Midbrain (tissue), 1 donor: ENCODE measurements at places on chromosomes 1 and 21.

DNA sequence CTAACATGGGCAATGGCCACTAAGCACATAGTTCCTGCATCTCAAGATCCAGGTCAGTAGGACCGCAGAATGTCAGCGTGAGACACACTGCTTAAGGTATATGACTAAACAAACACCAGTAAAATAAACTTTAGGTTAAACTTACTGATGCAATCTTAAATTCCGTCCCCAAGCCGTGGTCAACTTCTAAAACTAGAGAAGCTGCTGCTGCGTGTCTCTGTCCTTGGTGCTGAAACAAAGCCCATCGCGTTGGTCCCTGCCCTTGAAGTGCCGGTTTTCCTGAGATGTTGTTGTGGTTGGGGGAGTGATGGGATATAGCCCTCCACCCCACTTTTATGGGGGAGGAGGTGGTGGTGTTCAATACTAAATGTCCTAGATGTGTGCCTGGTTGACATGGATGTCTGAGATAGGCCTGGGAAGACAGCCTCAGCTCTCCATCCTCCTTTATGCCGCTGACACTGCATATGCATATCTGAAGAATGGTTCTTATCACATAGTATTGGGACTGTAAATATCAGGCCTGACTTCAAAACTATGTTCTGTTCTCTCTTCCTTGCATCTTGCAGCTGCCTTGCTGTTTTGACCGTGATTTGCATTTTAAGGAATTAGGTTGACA lies 72.0 kb upstream of the KCNA3 start:
- DNase-seq: peak; percentile 40

GRCh38 chr1:66613187-66613586 lies 79.2 kb downstream of the SGIP1 start:
- DNase-seq: no peak

DNA sequence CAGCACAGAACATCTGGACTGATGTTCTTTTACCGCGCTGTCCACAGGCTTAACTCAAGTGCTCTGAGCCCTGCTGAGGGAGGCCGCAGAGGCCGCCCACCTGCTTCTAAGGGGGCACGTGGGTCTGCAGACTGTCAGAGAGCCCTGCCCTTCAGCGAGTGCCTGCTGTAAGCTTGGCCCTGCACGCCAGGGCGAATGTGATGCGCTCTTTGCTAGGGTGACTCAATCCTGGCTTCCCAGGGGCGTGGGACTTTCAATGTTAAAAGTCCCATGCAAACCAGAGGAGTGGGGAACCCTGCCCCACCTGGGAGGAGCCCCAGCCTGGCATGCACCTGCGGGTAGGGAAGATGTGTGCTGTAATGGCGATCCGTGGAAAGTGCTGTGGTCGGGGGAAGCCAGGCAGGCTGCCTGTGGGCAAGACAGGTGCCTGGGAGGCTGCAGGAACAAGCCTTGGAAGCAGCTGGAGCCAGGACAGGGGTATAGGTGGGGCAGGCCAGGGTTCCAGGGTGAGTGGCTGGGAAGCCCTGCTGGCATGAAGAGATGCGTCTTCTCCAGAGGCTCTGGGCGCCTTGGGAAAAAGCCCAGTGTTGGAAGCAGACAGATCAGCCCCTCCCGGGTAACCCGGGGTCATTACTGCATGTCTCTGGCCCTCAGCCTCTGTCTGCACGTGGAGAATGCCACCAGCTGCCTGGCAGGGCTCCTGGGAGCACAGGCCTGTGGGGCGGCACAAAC lies 594 bp upstream of the PANK4 start:
- peak; percentile 46 for DNase-seq

- no peak for DNase-seq
These were observed 143.9 kb downstream of the GALNT2 start for GRCh38 chr1:230210981-230211336.

GRCh38 chr1:225685476-225686176 lies 32.7 kb upstream of the ENAH start:
- DNase-seq: no peak

GRCh38 chr1:228340686-228341449 lies 65.8 kb downstream of the TRIM11 start:
- no peak for DNase-seq

GRCh38 chr1:200134116-200134515 lies 106.6 kb downstream of the NR5A2 start:
- DNase-seq: no peak

DNA sequence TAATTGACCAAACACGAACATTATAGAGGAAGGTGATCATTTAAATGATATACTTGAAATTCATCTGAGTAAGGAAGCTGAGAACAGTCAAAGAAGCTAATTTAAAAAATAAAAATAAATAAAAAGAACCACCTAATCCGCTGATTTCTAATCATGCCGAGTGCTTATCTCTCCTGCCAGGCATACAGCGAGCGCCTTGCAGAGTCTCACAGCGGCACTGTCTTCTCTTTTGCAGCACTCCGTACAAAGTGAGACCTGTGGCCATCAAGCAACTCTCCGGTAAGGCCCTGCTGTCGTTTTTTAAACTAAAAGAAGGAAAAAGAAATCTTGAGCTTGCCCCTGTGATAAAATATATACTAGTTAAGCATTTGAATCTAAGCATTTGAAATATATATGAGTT lies 45.3 kb downstream of the PDE9A start:
- no peak for DNase-seq

DNA sequence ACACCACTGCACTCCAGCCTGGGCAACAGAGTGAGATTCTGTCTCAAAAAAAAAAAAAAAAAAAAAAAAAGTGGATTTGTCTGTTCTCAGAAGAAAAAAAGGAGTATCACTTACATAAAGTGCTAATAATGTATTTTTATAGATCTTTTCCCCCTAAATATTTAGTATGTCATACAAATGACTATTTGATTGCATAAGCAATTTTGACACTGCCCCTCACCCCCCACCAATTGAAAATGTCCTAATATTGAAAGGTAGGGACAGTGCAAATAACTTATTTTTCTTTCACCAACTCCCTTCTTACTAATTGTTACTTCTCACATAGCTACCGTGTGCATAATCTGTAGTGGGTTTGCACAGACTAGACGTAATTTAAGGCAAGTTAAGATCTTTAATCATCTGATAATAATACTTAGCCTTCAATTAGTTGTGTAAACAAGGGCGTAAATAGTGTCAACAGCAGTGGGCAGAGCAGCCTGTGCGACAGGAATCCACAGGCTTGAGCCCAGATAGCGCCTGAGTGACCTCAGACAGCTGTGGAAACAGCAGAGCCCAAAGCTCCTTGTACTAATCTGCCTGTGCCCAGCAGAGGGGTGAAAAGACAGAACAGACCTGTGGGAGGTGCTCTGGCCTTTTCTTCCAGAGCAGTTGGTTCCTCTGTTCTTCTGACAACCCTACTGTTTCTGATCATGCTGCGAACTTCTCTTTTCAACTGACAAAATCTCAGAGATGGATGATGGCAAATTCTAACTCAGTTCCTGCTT lies 4.5 kb upstream of the IER5 start:
- DNase-seq: peak; percentile 26

DNA sequence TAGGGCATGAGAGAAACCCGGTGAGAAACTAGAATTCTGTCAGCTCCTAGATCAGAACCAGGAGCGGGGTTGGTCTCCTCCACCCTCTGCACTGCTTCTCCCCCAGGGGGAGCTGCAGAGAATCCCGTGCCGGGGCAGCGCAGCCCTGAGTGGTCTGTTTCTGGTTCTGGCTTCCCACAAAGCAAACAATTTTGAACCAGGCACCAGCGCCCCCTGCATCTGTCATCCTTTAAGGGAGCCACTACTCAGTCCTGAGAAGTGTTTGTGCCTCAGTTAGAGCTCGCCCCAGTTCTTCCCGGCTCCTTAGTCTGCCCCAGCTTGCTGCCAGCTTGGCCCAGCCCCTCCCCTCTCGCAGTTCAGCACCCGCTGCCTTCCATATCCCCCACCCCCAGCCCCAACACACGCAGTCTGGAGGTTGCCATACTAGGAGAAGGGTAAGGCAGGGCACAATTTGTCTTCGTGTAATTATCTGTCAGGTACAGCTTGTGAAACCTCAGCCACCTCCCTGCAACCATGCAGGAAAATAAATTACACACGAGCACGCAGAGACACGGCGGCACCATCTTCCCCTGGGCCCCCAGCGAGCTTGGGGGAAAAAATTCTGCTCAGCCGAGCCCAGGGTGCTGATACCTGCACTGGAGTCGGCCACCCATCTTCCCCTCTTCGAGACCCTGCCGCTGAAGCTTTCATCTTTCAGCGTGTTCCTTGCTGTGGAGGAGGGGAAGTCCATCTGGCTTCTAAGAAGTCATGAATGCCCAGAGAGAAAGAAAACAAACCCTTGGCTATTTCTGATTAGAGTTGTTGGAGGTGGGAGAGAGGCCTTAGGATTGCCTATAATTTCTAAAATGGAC lies 62.6 kb upstream of the CD1D start:
- DNase-seq: peak; percentile 23

GRCh38 chr1:61642475-61643232 lies 82.3 kb downstream of the TM2D1 start:
- no peak for DNase-seq

DNA sequence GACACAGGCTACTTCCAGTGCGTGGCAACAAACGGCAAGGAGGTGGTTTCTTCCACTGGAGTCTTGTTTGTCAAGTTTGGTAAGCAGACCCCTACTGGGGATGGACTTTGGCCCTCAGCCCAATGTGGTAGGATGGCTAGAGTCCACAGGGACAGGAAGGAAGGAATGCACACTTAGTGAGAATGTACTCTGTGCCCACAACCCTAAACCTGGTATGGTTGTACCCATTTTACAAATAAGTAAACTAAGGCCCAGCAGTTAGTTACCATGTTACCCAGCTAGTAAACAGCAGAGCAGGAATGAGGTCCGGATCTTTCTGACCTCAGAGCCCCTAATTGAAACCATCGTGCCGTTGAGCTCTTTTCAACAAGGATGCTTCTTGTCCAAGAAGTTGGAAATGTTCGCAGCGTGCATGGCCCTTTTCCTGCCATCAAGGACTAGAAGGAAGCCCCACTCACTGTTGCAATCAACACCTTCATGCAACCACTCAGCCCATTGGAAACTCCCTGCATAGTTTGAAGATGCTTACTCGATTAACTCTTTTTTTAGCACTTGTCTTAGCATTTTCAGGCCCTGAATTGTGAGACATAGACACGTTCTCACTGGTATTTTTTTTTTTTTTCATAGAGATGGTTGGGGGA lies 153.4 kb upstream of the UBE2U start:
- no peak for DNase-seq

- DNase-seq: no peak
These were observed 88.7 kb downstream of the WDR4 start for GRCh38 chr21:42790520-42791065.

GRCh38 chr1:91555821-91556531 lies 55.3 kb downstream of the CDC7 start:
- no peak for DNase-seq

DNA sequence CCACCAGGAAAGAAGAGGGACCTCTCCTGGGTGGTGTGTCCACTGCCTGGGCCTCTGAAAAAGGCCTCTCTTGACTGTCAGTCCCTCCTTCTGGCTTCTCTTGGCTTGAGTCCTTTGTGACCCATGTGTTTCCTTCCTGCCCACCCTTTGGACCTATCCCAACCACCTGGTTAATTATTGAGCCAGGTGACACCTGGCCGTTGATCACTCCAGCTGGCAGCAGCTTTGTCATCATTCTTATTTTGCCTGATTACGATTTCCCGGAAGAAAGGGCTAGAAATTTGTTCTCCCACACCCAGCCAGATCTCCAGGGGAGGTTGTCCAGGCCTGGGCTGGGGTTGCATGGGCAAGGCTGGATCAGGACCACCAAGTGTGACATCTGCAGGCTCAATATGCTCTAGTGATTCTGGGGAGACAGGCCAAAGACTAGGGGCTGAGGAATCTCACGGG lies 24.8 kb downstream of the CSF1 start:
- no peak for DNase-seq
